ENCODE measurements at places on chromosomes 4 and X.

DNA sequence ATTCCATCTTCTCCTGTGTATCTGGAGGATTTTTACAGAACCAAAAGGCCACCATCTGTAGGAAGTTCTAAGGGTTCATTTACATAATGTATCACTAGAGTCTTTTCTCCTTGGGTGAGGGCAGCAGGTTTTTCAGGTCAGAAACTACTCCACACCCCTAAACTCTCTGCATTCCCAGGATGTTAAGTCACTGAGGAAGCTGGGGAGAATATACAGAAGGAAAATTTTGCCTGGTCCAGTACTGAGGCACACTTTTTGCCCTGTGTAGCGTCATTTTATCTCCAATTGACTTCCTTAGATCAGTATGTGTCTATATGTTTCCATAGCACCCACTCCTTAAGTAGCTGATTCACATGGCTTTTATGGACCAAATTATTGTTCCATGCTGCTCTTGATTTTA, 17.0 kb downstream of the XKRX start:
- DNase-seq = no peak

DNA sequence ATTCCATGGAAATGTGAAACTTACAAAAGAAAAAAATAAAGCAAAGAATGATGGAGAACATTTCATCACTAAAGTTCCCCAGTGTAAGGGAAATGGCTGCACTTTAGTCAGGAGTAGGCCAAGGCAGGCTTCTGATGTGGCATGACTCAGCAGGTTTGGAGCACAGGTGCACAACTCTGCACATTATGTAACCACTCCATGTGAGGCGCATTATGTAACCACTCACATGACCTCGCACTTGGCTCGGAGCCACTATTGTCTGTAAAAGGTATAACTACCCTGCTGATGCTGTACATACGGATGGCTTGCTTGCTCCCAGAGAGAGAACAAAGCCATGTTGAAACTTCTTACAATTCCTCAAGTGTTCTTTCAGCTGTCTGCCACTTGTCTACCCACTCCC, 727.6 kb downstream of the TRAM1L1 start:
- DNase-seq = no peak

- no peak for DNase-seq
Measured at GRCh38 chrX:17546356-17546755, 171.4 kb downstream of the NHS start.

GRCh38 chr4:35147761-35148160, 1096.6 kb downstream of the ARAP2 start:
- DNase-seq = no peak

DNA sequence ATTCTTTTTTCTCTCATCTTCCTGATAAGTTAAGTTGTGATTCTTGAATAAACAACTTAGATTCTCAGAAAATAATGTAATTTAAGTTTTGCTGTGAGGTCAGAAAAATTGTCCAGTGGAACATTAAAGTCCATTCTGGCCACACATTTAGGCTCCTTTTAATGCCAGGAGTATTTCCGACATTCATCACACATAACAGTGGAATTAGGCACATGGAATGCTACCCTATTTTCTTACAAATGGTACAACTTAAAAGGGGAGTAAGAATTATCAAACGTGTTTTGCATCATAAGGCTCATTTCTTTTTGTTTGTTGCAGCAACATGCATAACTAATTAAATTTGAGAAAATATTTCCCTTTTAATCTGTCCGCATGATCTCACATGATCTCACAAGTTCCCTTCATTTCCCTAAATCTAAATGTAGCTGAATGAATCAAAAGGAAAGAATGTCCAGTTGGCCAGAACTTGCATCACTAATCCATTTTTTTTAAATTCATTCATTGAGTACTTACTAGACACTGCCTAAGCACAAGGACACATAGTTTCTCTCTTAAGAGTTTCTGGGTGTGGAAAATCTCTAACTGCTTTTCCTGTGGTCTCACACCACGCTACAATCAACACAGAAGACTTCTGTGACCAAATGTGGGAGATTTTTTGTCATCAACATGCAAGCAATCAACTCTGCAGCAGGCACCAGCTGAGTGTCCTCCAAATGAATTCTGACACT, 22.0 kb downstream of the SPARCL1 start:
- no peak for DNase-seq

DNA sequence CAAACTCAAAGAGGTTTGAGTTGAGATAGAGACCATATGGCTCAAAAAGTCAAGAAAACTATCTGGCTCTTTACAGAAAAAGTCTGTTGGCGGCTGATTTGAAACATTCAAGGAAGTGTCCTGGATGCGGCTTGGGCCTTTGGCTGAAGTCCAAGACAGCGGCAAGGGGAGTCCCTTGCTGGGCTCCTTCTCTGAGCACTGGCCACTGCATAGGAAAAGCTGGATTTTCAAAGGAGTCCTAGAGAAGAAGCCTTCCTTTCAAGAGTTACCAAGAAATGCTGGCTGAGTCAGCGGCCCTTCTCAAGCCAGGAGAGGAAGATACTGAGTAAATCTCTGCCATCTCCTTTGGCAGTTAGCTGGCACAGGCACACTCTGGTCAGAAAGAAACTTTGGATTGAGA, 12.1 kb downstream of the APLN start:
- DNase-seq = no peak

GRCh38 chr4:7607156-7607910, 172.6 kb upstream of the PSAPL1 start:
- DNase-seq = no peak

DNA sequence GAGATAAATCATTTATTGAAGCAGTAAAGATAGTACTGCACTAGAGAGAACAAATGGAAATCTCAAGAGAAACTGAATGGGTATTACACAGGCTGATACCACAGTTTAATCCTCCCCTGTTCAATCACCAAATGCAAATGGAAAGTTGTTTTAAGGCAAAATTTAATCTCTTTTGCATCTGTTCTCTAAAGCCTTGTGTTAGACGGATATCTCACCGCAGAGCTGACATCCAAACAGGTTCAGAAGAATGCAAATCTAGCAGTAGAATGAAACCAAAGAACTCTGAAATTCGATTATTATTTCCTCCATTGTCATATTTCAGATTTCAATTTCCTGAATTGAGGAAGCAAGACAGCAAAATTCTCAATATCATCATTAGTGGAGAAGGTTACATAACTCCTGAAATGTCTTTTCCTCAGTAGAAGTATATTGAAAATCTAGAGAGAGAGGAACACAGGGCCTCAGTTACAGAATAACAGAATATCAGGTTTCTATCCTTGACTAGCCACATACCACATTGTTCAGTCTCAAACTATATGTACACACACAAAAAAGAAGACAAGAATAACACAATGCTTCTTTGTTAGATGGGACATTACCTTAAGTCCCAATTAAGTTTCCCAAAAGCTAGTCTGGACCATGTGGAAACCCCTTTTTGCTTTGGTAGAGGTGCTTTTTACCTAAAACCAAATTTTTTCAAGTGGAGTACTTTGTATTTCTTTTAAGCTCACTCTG, 94.1 kb upstream of the BANK1 start:
- DNase-seq = no peak

DNA sequence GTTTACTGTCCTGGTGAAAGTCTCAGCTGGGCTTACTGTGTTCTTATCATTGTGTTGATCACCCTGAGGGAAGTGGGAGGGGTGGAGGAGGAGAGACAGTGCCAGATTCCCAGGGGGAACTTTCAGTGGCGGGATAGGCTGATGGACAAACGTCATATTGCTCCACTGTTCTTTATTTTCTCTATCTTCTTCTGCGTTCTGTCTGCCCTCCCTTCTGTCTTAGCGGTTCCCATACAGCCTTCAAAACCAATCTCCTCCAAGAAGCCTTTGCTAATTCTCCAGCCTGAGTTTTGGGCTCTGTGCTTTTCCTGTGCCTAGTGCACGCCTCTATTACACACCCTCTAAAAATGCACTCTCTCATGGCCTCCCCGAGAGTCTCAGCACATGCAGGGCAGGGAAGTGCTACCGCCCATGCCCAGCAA, 448.7 kb upstream of the FAT1 start:
- no peak for DNase-seq

DNA sequence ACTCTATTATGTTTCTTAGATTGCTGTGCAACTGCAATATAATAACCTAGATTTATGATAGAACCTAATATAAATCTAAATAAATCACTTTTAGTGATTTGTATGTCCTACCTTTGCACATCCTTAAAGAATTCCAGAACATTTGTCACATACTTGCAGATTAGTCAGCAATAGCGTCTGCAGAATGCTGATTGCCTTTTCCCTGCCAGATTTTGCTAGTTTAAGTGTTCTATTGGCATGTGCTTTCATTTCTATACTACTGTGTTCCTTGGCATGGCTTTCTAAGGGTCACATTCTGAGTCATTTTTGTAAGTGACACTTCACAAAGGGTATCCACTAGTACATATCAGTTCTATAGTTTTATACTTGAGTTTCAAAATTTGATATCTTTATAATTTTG, 303.1 kb upstream of the GIMD1 start:
- DNase-seq = no peak

Data from thoracic aorta (tissue), 2 donors.